ENCODE measurements at places on chromosomes 5 and 9.

DNA sequence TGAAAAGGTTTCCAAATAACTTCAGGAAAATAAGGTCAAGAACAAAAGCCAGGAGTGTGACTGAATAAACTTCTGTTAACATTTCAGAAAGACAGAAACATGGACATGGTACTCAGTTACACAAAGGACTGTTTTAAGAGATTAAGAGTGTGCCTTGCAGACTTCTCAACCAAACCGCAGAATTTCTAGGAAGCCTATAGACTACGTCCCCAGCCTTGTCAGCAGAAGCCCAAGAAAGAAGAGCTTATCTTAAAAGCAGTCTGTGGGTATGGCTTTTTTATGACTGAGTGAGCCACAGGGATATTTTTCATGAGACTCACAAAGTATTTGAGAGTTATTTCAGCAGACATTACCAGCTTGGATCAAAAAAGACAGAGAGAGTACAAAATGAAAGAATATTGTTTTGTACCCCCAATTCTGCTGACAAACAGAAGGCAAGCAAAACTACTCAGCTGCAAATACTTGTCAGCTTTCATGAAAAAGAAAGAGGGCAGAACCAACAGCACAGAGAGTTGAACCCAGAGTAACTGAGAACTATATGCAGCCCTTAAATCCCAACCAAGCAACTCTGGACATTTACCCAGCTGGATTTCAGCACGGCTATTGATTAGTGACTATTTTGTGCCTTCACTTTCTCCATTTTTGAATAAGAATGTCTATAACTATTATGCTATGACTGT lies 711.0 kb upstream of the CTNND2 start:
- no peak for DNase-seq

GRCh38 chr5:65480306-65480865 lies 1.3 kb downstream of the ADAMTS6 start:
- DNase-seq, result peak; percentile 84

DNA sequence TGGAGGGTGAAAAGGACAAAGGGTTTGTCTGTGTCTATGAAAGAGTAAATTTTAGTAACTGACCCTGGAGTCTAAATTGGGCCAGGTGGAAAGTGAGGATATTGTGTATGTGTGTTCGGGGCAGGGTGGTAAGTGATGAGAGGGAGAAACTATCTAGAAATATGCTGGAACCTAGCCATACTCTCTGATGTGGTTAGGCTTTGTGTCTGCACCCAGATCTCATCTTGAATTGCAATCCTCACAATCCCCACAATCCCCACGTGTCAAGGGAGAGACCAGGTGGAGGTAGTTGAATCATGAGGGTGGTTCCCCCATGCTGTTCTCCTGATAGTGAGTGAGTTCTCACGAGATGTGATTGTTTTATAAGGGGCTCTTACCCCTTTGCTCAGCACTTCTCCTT lies 60.6 kb downstream of the COMMD10 start:
- no peak for DNase-seq

- no peak for DNase-seq
Observed at GRCh38 chr9:14183001-14183400, 130.9 kb downstream of the NFIB start.

GRCh38 chr5:154203798-154204578 lies 13.5 kb downstream of the GALNT10 start:
- no peak for DNase-seq

DNA sequence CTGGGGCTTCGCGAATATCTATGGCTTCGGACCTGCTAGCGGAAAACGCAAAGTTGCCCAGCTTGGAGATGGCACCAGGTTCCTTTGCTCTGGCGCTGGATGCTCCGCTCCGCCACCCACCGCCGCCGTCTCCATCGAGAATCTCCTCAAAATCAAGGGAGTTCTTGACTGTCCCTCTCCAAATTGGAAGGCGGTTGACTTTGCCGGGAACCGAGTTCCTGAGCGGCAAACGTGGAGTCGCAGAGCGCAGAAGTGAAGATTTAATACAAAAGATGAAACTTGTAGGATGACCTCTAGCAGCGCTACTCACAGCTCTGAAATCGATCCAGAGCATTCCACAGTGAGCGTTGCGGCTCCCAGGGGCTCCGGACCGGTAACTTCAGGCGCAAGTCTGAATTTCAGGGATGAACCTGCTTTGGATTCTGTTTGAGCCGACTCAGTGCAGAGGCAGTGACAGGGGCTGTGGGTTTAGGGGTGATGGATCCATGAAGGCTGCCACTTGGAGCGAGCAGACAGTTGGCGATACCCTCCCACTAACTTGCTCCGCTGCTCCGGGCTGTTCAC lies 1641.5 kb upstream of the C9orf72 start:
- no peak for DNase-seq

DNA sequence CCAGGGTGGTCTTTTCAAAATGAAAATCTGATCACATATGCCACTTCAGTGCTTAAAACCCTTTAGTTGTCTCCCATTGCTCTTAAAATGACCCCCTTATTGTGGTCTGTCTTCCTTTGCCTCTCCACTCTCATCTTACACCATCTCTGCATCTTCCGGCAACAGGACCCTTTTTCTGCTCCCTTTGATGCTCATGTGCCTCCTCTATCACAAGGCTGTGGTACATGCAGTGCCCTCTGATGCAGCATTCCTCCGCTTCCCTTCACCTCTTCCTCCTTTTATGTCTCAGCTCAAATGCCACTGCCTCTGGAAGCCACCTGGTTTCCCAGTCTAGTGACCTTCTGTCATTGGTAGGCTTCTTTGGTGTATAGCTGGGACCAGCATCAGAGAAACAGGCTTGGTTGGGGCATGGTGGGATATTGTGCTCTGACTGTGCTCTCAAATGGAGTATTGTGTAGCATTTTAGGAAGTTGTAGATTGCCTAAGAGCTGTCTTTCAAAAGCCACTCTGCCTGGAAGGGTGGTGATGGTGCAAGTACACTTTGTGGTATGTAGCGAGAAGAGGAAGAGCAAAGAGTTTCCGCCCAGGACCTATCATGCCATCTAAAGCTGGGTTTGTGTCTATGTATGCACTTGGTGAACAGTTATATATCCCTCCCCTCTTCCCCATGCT lies 28.1 kb downstream of the ARHGAP26 start:
- DNase-seq, result no peak

- DNase-seq, result no peak
Observed at GRCh38 chr5:130136300-130136699, 232.0 kb downstream of the CHSY3 start.

- DNase-seq, result no peak
Observed at GRCh38 chr5:52692606-52693005, 95.1 kb upstream of the ITGA1 start.

DNA sequence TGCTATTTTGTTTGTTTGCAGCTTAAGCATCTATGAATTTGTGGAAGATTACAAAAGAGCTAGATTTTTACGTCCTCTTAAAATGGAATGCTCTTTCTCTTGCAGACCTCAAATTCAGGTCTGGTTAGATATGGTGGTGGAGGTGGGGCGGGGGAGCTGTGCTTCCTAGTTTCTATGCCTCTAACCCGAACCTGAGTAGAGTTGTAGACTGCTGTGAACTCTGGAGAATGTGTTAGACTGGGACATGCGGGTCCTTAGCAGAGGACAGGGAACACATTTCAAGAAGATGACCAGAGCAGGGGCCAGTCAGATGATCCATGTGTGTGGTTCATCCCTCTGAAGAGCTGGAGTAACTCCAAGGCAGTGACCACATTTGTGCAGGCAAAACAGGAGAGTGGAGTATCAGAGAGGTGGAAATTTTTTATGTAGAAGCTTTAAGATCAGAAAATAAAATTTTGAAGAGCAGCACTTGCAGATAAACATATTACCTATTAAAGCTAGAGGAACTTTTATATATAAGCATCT lies 154.9 kb downstream of the FAM174A start:
- DNase-seq, result no peak

- DNase-seq, result peak; percentile 70
Observed at GRCh38 chr5:98774192-98775033, 950 bp downstream of the RGMB start.

DNA sequence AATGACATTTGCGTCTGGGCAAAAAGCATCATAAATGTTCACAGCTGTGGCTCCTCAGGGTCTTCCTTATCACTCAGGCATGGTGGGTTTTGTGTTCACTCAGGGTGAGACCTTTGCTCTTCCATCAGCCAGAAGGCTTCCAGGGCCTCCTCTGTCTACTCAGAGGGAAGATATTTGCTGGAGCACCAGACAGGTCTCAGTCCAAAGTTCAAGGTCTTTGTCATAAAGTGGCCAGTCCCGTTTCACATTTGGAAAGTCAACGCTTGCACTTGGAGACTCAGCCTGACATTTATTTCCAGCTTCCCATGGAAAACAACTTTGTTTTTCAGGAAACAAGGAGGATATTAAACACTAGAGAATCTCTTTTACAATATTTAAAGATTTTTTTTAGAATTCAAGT lies 12.2 kb upstream of the CARTPT start:
- no peak for DNase-seq

- no peak for DNase-seq
Observed at GRCh38 chr5:102375272-102375671, 79.2 kb upstream of the SLCO4C1 start.

GRCh38 chr9:85246541-85246940 lies 495.2 kb downstream of the AGTPBP1 start:
- no peak for DNase-seq

- no peak for DNase-seq
Observed at GRCh38 chr9:99699396-99699795, 122.3 kb upstream of the NR4A3 start.

- no peak for DNase-seq
Observed at GRCh38 chr9:12680341-12680740, 12.8 kb upstream of the TYRP1 start.

DNA sequence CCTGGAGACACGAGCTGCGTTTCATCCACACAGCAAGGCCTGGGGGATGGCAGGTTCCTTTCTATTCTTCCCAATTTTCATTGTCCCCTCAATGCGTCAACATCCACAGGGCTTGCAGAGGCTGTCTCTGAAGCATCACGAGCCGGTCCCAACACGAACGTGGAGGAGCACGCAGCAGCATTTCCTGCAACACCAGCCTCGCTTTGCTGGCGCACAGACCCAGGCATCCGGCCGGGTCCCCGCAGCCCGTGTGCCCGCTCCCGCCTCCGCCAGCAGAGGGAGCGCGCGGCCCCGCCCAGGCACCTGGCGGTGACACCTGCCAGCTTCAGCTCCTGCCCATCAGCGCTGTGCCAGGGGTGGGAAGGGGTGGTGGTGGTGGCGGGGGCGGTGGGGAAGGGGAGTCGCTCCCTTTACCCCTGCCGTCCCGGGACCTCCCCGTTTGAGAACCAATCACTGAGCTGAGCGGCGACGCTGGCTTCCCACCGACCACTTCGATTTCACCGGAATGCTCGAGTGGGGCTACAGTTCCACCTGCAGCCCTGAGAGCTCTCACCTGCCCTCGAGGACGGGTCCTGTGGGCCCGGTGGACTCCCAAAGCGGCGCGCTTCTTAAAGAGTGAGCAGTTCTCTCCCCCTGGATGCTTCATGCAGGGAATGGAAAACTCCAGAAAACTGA lies 464.5 kb downstream of the ICE1 start:
- DNase-seq, result peak; percentile 35

DNA sequence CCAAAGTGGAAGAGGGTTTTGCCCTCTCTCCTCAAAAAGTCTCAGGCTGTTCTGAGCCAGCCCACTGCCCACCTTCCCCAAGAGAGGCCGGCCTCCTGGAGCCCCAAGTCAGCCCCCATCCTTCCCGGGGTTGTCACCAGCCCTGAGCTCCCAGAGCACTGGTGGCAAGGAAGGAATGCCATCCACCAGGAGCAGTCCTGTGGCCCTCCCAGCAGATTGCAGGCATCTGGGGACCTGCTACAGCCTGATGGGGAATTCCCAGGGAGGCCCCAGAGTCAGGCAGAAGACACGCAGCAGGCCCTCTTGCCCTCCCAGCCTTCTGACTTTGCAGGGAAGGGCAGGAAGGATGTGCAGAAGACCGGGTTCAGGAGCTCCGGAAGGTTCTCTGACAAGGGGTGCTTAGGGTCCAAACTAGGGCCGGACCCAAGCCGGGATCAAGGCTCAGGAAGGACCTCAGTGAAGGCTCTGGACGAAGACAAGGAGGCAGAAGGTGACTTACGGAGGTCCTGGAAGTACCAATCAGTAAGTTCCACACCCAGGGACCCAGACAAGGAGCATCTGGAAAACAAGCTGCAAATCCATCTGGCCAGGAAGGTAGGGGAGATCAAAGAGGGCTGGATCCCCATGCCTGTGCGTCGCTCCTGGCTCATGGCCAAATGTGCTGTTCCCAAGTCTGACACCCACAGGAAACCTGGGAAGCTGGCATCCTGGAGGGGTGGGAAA lies 3.7 kb downstream of the SPATA31E1 start:
- DNase-seq, result no peak

GRCh38 chr9:81562231-81563019 lies 126.9 kb downstream of the TLE1 start:
- DNase-seq, result peak; percentile 48

DNA sequence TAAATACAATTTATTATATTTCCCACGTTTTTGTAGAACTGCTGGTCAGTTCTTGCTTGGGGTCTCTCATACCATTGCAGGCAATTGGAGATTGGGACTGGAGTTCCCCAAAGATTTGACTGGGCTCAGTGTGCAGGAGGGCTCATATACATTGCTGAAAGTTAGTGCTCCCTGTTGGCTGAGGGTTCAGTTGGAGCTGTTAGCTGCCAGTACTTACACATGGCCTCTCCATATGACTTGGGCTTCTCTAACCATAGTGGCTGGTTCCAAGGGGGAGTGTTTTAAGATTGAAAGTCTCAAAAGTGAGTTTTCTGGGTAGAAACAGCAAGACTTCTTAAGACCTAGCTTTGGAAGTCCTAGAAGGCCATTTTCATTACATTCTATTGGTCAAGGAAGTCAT lies 102.9 kb downstream of the MAN2A1 start:
- no peak for DNase-seq

DNA sequence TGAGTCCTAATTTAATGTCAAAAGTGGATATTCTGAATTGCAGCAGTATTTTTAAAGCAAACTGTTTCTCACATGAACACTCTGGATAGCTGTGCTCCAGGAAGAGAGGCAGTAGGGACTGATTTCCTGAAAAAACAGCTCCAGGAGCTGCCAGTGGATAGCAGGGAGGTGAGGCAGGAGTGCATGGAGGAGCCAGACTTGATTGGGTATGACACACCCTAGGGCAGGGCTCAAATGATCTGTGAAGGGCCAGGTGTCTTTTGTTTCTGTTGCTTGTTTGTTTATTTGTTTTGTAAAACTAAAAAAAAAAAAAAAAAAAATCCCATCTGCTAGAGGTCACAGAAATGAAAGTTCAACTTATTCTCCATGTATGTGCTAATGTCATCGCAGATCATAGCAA lies 83.4 kb downstream of the ADRB2 start:
- no peak for DNase-seq

GRCh38 chr9:132794730-132795380 lies 83.2 kb downstream of the AK8 start:
- DNase-seq, result no peak

Data from left ventricle myocardium superior (tissue), 1 donor.